GM10248 (cell line): ENCODE measurements at places on chromosomes 11 and 22.

- no peak for DNase-seq
Observed at GRCh38 chr11:61607920-61608599, 27.2 kb upstream of the SYT7 start.

DNA sequence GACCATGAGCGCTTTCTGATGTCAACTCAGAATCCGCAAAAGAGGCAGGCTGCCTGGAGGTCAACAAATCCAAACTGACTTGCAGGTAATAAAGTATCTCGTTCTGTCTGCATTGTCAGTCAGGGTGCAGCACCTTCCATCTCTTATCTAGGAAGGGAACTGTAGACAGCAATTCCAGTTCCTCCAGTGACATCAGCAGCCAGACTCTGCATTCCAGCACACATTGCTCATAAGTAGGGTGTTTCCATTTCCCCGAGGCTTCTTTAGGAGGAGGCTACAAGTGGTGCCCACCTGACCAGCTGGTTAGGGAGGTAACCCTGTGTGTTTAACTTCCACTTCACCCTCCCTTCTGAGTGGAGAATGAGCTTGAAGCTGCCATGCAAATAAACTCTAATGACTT is 53.3 kb downstream of the NTM start:
- DNase-seq = no peak

- no peak for DNase-seq
Observed at GRCh38 chr11:10350334-10350733, 45.5 kb downstream of the ADM start.

DNA sequence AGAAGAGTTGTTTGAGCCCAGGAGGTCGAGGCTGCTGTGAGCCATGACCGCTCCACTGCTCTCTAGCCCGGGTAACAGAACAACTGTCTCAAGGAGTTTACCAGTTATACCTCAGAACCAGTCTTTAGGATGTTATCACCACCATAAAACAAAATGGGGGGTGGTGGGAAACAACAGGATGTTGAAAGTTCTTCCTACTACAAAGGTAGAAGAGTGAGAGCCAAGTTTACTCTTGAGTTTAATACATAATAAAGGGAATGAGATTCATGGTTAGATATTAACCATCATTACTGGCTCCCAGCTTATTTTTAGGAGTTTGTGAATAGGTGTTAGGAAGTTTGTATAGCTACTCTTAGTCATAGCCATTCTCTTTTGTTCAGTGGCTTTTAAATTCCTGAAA is 78.8 kb upstream of the HORMAD2 start:
- DNase-seq = no peak

DNA sequence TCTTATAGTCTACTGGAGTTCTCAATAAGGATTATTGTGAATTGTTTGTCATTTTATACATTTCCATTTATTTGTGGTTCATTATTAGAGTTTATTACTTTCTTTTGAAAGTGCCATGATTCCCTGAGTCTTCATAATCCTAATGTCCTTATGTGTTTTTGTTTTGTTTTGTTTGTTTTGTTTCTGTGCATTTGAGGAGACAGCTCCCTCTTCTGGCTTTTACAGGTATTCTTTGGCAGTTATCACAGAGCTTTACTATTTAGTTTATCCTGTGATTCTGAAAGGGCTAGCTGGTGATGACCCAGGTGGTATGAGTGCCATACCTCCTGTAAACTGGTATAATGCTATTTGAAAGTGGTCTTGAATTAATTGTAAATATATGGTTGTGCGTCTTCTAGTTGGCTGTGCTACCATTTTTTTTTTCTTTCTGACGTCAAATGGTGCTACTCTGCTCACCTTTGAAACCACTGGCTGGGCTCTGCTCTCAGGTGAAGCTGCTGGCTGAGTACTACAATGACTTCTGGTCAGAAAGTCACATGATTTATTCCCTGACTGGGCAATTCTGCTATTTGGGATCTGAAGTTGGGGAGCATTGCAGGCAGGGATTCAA is 751.2 kb downstream of the JRKL start:
- peak; percentile 6 for DNase-seq

- no peak for DNase-seq
Observed at GRCh38 chr11:108568195-108568858, 25.2 kb downstream of the EXPH5 start.

DNA sequence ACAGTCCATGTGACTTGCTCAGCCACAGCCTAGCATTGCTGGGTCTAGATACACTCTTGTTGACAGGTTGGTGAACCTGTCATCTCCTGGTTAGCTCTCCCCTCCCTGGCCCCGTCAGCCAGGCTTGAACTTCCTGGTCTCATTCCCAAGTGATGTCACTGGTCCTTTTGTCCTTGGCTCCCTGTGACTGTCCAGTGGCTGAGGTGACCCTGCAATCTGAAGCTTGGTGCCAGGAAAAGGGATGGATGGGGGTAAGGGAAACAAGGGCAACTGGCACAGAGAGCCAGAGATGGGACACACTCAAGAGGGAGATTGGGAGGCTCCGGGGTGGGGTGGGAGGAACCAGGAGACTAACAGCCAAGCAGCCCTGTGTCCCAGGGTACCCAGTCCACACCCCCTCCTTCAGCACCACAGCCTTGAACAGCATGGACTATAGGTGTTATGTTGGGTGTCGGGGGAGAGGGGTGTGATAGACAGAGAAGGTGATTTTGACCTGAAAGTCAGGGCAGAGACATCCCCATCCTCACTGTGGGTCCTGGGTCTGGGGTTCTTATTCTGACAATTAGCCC is 63.8 kb upstream of the THY1 start:
- DNase-seq = no peak

- DNase-seq = no peak
Observed at GRCh38 chr11:62142921-62143320, 19.1 kb downstream of the INCENP start.

- no peak for DNase-seq
Observed at GRCh38 chr11:12318791-12319438, 58.5 kb upstream of the PARVA start.

- no peak for DNase-seq
Observed at GRCh38 chr11:102712137-102712536, 6.6 kb upstream of the MMP27 start.

GRCh38 chr11:129580278-129580677 is 204.6 kb downstream of the BARX2 start:
- no peak for DNase-seq

- DNase-seq = peak; percentile 65
Observed at GRCh38 chr11:61627850-61628661, 47.2 kb upstream of the SYT7 start.

GRCh38 chr11:131904756-131905155 is 534.3 kb downstream of the NTM start:
- DNase-seq = no peak

DNA sequence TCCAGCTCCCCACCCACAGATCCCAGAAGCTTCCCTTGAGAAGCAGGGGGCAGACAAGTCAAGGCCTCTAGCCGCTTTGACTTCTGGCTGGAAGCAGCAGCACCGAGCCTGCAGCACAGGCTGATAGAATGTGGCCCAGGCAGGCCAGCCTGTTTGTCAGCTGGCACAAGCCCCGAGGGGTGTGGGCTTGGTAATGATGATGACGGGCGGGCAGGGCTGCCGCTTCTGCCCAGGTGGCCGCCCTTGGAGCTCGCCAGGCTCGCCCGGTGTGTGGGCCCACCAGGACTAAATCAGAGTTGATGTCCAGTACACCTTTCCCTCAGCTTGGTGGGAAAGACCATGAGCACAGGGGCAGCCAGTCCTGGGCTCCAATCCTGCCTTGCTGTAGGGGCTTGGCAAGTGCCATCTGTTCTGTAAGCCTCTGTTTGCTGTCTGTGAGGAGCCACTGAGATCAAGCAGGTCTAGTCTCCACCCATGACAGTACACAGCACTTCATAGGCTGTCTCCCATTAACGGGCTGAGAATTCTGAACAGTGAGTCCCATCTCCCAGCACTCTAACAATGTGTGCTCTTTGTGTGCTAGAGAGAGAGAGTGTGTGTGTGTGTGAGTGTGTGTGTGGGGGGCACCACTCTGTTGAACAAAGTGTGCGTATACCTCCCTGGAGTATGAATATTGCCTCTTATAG is 26.8 kb downstream of the MICAL2 start:
- no peak for DNase-seq
